ENCODE measurements at places on chromosomes 4 and X.
A peak's percentile ranks its signal among the peaks of the same experiment; 100 is the strongest.

- no peak for DNase-seq
These were observed 91.0 kb downstream of the SHROOM4 start for GRCh38 chrX:50723006-50723405.

GRCh38 chr4:23266401-23266800 lies 573.7 kb downstream of the GBA3 start:
- DNase-seq: no peak

DNA sequence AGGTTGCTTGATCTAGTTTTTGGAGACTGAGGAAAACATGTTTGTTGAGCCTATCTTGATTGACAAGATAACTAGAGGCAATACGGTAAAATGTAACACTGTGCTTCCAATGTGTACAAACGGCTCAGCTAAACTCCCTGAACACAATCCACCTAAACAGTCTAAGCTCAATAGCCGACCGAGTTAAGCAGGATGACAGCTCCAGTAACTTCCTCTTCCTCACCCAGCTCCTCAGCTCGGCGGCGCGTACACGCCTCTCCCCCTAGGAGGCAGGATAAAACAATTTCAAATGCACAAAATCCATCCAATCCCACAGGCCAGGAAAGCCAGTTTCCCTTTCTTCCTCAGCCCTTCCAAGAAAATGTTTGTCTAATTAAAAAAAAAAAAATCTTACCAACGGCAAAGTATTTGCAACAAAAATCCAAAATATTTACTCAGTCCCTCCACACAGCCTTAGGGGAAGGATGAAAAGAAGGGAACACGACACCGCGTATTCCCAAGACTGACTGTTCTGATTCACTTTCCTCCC lies 1.0 kb downstream of the CNOT6L start:
- DNase-seq: peak; percentile 57

DNA sequence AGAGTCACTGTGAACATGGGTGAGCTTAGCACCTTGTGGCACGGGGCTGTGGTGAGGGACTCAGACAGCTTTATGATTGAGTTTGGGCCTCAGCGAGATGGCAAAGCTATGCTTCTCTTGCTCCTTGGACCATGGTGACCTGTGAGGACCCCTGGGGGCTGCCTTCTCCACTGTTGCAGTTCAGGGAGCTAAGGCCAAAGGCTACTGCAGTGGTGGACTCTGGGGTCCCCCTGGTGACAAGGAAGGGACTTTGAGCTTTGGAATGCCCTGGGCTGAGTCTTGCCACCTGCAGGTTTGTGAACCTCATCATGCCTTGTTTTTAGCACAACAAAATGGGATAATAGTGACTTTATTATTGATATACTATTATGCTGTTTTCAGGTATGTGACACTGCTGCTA lies 36.5 kb downstream of the TBL1X start:
- no peak for DNase-seq

DNA sequence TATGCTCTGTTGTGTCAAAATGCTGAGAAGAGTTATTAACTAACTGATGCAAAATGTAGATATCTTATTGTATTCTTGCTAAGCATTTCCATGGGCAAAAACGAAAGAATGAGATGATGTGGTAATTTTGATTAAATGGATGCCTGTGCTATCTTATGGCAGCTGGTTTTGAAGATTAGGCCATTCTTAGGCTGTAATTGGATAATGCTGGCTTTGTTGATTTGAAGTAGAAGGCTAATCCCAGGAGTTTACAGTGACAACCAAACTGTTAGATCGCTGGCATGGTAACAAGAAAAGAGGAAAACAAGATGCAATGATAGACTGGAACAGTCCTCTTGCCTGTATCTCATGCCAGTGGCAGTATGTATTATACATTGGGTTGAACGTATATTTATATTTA lies 74.1 kb upstream of the WDR44 start:
- no peak for DNase-seq

DNA sequence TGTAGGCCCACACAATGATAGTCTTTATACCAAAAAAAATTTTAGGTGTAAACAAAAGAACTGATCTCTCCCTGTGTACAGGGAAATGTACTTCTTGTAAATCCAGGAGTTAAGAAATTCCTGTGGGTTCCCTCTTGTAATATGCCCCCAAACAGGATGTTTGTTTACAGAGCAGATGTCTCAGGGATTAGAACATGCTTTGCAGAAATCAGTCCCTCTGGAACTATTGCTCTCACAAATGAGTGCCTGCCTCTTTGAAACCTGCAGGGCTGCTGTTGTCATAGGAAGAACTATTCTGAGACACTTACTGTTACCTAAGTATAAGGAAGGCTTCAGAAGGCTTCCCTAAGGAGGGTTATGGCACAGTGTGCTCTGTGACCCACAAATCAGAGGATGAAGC lies 35.6 kb downstream of the PAK3 start:
- no peak for DNase-seq

DNA sequence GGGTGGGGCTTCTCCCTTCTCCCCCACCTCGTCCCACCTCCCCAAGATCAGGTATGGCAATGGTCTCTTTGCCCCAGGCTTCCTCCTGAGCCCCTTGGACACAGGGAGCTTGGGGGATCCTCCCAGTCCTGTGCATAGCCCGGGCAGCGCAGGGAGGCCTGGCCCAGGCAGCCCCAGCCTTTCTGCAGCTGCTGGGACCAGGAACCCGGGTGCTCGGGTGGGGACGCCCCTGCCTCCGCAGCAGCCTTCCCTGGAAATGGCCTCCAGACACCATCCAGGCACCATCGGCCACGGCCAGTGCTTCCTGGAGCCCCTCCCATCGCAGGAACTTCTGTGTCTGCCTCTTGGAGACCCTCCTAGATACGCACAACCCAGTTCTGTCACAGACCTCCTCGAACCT lies 5.9 kb upstream of the MXD4 start:
- no peak for DNase-seq

DNA sequence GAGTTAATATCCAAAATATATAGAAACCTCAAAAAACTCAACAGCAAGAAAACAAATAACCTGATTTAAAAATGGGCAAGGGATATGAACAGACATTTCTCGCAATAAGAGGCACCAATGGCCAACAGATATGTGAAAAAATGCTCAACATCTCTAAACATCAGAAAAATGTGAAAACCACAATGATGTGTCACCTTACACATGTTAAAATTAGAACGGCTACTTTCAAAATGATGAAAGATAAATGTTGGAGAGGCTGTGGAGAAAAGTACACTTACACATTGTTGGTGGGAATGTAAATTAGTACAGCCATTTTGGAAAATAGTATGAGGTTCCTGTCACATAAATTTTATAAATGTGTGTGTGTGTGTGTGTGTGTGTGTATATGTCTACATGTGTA lies 731.3 kb downstream of the DMD start:
- DNase-seq: no peak

GRCh38 chr4:148141501-148141900 lies 300.7 kb downstream of the NR3C2 start:
- no peak for DNase-seq

DNA sequence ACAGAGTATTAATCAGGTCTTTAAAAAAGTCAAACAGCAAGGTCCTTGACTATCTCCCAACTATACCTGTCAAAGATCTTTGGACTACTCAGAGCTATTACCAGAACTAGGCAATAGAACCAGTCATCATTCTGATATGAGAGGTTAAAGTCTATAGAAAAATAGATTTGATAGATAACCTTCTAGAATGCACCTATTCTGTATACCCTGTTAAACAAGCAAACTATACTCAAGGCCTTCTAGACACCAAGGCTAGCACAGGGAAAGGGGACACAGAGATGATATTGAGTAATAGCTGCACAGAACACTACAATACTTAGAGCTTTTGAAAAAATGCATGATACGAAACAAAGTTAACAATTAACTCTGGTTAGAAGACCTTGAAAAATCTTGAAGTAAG lies 149.5 kb downstream of the NR3C2 start:
- no peak for DNase-seq

DNA sequence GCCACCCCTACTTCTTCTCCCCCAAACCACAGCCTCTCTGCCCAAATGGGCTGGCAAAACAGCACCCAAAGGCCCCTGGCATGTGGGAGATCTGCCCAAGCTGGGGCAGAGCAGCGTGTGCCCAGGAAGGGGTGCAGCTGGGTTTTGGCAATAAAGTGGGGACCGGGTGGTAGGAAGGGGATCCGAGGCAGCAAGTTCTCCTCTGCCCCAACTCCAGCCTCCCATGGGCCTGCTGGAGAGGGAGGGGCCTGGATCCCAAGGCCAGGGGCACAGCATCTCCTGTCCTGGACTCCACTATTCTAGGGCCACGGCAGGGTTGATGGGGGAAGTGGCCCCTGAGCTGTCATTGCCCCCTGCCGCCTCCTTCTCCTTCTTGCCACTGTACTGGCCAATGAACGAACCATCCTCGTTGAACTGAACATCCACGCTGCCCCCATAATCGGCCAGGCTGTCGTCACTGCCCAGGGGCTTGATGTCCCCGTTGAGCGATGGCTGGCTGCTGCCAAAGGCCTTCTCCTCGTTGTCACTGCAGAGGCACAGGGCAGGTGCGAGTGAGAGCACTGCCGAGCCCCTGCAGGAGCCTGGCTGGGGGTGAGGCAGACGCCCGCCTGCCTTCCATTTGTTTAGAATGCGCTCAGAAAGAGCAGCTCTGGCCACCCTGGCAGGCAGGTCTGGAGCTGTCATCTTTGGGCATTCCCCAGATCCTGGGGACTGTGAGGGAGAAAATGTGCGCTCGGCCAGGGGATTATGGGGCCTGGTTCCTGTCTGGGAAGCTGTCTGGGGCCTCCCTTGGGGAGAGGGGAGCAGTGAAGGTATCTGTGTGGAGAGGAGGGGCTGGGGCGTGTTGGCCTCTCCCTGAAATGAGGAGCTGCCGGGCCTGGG lies 23.4 kb downstream of the L1CAM start:
- no peak for DNase-seq

GRCh38 chr4:52573551-52573950 lies 85.5 kb downstream of the USP46 start:
- DNase-seq: no peak

DNA sequence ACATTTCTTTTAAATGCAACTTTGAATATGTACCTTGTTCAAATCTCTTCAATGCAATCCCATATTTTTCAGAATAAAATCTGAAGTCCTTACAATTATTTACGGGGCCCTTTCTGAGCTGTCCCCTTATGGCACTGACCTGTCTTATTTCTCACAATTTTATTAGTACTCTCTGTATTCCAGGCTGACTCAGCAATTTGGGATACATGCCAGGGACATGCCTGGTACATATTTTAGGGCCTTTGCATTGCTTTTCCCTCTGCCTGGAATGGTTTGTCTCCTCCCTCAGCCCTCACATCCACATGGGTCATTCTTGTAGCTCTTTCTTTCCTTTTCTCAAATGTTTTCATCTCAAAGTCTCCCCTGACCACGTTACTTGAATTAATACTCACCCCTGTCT lies 172.2 kb upstream of the TECRL start:
- DNase-seq: no peak

DNA sequence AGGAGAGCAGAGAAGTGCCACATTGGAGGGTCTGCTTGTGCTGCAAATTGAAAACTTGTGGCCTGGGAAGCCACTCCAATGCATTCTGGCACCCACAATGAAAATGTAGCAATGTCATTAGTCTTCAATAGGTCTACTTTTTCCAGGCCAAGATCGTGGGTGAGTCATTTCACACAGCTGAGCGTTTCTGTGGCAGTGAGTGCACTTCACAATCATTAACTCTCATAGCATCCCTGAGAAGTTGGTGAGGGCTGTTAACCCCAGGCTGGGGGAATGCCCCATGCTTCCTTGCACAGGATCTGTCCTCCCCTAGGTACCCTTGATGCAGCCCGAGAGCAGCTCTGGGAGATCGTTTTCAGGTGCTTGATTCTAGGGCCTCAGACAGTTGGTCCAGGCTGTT lies 196.8 kb upstream of the ATP6AP2 start:
- no peak for DNase-seq

DNA sequence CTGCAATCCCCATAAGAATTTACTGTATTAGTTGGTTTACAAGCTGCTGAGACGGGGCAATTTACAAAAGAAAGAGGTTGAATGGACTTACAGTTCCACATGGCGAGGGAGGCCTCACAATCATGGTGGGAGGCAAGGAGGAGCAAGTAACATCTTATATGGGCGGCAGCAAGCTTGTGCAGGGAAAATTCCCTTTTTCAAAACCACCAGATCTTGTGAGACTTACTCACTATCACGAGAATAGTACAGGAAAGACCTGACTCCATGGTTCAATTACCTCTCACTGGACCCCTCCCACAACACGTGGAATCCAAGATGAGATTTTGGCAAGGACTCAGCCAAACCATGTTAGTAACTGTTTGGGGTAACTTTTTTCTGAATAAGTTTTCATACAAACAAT lies 1.8 kb upstream of the SPATA18 start:
- DNase-seq: no peak

GRCh38 chrX:2252331-2253065 lies 248.3 kb downstream of the DHRSX start:
- DNase-seq: no peak

GRCh38 chr4:171007618-171008390 lies 805.4 kb upstream of the GALNTL6 start:
- no peak for DNase-seq
